H7 (cell line): ENCODE measurements at places on chromosomes 1 and 21. TPM values are rescaled to one million over a fixed set of nuclear protein-coding genes. Genes with fewer than 3 reads are reported as not detected.
A peak's percentile ranks its signal among the peaks of the same experiment; 100 is the strongest.

GRCh38 chr21:31265366-31266013 is 78.6 kb downstream of the TIAM1 start:
- DNase-seq, result no peak

DNA sequence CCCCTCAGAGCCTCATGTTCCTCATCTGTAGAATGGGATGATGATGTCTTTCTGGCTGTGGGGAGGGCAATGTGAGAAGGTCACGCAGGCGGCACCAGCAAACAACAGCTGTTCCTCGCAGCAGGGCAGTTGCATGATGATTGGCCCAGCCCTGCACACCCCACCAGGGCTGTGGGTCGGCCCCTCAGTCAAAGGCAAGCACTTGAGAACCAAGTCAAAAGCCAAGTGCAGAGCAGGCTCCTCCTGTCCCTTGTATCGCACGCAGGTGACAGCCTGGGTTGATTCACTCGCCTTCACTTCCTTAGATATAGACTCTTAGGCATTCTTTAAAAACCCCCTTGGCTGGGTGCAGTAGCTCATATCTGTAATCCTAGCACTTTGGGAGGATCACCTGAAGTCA is 191.9 kb upstream of the C1orf174 start:
- no peak for DNase-seq

GRCh38 chr1:147890177-147890790 is 12.3 kb upstream of the GJA8 start:
- DNase-seq, result peak; percentile 72

GRCh38 chr1:30321246-30321910 is 402.0 kb downstream of the MATN1 start:
- DNase-seq, result peak; percentile 27

- DNase-seq, result no peak
These were observed 33.9 kb downstream of the SPSB1 start for GRCh38 chr1:9326596-9326995.

- no peak for DNase-seq
These were observed 28.4 kb downstream of the COA6 start for GRCh38 chr1:234401658-234402057.

- DNase-seq, result no peak
These were observed 22.2 kb upstream of the KIF1B start for GRCh38 chr1:10188133-10188650.

DNA sequence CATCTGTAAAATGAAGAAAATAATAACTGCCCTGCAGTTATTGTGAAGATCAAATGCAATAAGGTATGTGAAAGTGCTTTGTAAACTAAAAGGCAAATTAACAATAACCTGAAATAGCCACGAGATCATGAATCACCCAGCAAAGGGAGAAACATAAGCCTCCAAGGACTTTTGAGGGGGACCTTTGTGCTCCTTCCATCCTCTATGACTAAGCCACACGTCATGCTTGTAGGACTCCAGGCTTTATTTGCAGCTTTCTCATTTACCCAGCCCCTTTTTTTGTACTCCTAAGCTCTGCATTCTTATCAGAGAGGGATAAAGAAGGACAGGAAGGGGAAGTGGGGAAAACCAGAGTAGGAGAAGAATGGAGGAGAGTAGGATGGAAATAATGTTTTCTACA is 115.1 kb downstream of the PROX1 start:
- no peak for DNase-seq

- DNase-seq, result peak; percentile 79
These were observed 7.7 kb downstream of the ARHGEF2 start for GRCh38 chr1:155970531-155971167.

DNA sequence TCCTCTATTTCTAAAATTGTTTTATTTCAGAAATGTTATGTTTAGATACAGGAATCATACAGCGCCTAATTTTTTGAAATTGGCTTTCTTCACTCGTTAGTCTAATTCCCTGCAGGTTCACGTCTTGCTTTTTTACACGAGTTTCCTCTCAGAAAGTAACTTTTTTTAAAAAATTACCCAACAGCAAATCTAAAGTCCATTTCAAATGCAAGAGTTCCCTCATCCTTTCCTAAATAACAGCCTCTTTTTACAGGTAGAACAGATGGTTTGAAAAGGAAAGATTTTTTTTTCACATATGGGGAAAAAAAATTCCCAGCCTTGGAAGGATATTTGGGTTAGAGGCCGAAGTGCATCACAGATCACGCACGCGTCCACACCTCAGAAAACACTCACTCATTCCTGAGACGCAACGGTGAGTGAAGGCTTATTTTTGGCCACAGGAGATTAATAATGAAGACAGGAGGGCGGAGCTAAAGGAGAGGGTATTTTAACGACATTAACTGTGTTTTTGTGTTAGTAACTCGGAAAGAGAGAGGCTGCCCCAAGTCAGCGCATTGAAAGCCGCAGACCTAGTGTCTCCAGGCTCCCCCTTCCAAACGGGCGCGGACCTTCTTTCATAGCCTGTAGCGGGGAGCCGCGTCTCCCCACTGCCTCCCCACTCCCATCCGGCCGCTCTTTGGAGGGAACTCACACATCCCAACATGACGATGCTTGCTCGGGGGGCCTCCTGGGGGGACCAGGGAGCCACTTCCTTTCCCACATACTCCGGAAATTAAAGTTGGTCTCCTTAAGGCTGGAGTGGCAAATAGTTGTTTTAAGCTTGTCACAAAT is 969 bp upstream of the RIPK4 start:
- DNase-seq, result peak; percentile 66

The APCS gene
- total RNA-seq, result not detected in 2 replicates

The ADARB1 gene
- 5.5 and 8.0 TPM in 2 replicates for total RNA-seq

The KRTAP26-1 gene
- total RNA-seq, result not detected in 2 replicates
